ENCODE measurements at places on chromosomes 5 and 9.

GRCh38 chr9:82192211-82192610, 203.6 kb downstream of the SPATA31D1 start:
- DNase-seq, result no peak

- no peak for DNase-seq
Measured at GRCh38 chr9:120640380-120640779, 60.4 kb upstream of the CDK5RAP2 start.

DNA sequence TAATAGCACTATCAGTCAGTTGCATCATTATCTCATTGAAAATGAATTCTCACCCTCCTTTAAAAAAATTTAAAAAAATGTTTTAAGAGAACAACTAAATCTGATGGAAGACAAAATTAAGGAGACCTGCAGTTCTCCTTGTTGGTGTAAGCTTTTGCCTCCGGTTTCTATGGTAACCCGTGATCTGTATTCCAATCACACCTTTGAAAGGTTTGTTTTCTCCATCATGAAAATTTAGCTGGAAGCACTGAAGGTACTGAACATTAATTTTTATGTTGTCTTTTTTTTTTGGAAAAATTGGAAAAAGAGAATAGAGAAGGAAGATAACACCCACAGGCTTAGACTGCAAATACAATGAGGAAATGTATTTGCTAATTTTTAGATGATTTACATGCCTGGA, 2.5 kb upstream of the BASP1 start:
- DNase-seq, result no peak

DNA sequence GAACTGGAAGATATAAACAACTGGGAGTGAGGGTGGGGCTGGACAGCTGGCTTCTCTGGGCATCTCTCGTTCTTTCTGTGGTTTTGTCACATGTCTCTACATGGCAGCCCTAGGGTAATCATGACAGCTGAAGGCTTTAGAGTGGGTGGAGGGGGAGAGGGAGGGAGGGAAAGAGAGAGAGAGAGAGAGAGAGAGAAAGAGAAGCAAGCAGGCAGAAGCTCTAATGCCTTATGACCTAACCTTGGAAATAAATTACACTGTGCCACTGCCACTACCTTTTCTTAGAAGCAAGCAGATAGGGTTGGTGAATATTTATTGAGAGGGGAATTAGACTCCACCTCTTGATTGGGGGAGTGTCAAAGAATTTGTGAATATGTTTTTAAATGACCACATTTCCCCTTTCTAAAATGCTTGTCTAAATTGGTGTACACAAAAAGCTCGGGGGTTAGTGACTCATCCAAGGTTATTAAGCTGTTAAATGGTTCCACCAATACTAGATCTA, 2.6 kb upstream of the DAPK1 start:
- peak; percentile 16 for DNase-seq

GRCh38 chr9:35490155-35490909, 421 bp downstream of the RUSC2 start:
- no peak for DNase-seq

GRCh38 chr5:142446131-142446959, 121.5 kb upstream of the SPRY4 start:
- DNase-seq, result peak; percentile 92

Data from SW480 (cell line).